LHCN-M2 (cell line): ENCODE measurements at places on chromosomes 7 and 10.

DNA sequence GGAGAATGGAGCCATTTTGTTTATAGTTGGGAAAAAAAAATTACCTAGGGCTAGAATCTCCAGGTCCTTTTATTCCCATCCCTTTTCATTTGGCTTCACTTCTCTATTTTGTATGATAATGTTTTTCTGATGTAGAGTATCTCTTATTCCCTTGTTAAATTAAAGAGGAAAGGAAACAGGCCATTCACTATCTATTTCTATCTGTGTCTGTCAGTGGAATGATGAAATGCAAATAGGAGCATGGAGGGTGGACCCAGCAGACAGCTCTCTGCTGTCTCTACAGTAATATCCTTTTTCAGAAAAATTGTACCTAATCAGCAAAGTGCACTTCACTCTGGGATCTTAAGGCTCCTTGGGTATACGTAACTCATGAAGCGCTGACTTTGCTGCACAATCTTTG lies 136.0 kb downstream of the SRI start:
- DNase-seq, result no peak

- no peak for DNase-seq
These were observed 1.5 kb downstream of the EDRF1 start for GRCh38 chr10:125721035-125721434.

- no peak for DNase-seq
These were observed 13.3 kb upstream of the CELF2 start for GRCh38 chr10:11004144-11005077.

DNA sequence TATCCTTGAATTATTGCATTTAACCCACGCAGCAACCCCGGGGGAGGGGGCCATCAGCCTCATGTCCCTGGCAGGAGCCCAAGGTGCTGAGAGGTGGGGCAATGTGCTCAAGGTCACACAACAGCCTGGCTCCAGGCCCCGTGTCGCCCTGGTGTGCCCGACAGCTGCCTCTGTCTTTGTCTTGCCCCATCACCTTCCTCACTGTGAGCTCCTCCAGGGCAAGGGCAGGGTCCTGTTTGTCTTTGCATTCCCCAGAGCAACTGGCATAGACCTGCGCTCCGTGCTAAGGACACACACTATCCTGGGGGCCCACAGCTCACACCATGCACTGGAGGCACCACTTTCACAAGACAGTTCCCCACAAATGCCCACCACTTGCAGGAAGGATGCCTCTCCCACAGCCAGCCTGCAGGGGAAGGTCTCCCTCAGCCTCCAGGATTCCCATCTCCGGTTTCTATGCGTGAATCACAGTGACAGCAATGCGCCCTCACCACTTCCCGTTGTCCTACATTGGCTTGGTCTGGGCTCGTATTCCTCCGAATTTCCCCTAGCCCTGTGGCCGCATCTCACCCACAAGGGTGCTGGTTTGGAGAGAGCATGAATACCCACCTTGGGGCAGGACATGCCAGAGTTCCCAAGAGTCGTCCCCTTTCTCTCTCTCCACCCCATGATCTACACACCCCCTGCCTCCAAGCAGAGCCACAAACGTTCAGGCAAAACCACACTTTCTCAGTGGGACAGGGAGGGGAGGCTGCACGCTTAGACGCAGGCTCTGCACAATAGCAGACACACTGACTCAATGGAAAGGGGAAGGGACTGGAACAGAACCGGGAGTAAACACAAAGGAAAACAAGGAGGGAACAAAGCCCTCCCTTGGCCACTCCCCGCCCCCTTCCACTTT lies 10.3 kb downstream of the ITPRIP start:
- DNase-seq, result peak; percentile 92

DNA sequence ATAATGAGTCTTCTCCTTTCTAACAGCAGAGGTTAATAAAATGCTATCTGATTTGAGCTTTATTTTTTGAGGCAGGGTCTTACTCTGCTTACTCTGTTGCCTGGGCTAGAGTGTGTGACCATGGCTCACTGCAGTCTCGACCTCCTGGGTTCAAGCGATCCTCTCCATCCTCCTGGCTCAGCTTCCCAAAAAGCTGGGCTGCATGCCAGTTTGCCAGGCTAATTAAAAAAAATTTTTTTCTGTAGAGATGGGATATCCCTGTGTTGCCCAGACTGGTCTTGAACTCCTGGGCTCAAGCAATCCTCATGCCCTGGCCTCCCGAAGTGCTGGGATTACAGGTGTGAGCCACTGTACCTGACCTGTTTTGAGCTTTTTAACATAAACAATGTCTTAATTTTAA lies 56.7 kb downstream of the SCD start:
- no peak for DNase-seq

DNA sequence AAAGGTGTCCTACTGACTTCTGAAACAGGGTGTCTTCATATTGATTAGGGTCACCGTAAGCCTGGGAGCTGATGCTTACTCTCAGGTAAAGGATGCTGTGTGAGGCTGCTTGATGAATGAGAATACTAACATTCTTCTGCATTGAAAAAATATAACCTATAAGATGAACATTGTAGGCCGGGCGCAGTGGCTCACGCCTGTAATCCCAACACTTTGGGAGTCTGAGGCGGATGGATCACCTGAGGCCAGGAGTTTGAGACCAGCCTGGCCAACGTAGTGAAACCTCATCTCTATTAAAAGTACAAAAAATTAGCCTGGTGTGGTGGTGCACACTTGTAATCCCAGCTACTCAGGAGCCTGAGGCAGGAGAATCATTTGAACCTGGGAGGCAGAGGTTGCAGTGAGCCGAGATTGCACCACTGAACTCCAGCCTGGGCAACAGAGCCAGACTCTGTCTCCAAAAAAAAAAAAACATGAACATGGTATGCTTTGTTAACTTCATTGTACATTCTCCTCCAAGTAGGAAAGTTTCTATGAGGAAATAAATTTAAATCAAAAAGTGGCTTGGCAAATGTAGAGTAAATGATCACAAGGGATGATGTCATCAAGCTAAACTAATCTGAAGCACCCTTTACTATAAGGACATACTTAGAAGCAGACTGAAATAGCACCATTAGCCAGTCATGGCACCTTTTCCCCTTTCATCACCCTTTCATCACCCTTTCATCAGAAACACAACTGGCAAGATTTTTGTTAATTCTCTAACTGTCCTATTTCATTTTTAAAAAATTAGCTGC lies 1.5 kb upstream of the BRAF start:
- no peak for DNase-seq
